Activated naive CD4-positive, alpha-beta T cell treated with anti-CD3 and anti-CD28 coated beads, Interleukin-2, amount 10 ng/mL, durations not matched to agents 7 days and 5 days (primary cell): ENCODE measurements at places on chromosomes 5 and 9.

- no peak for DNase-seq
These were observed 488.1 kb upstream of the PAPPA start for GRCh38 chr9:115665519-115665918.

DNA sequence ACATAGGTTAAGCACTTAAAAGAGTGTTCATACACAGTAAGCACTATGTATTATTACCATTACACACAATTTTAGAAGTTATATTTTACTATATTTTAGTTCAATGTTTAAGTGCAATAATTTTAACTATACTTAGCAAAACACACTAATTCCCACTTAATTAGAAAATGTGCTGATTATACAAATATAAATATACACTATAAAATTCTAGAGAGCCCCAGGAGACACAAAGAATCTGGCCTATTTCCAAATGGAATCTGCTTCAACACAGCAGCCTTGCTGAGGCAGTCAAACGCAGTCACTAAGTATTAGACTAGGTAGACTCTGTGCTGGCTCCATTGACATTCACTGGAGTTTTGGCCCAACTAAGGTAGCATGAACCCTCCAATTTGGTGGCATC lies 160.9 kb downstream of the CETN3 start:
- DNase-seq = no peak

DNA sequence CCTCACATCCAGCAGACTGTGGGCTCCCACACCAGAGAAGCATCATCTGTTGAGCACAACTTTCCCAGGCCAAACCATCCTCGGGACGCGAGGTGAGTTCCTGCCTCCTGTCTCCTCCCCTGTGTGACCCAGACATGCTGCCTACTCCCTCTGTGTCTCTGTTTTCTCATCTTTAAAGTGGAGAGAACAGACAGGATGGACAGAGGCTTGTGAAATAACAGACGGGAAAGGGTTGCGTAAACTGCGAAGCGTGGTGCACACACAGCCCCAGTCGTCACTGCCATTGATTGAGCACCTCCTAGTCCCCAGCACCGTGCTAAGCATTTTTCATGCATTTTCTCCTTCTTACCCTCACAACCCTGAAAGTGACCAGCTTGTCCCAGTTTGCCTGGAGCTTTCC lies 52.1 kb upstream of the LMX1B start:
- no peak for DNase-seq

GRCh38 chr9:89412951-89413350 lies 85.0 kb downstream of the SEMA4D start:
- no peak for DNase-seq

GRCh38 chr9:89967527-89967926 lies 362.7 kb downstream of the GADD45G start:
- DNase-seq = no peak

DNA sequence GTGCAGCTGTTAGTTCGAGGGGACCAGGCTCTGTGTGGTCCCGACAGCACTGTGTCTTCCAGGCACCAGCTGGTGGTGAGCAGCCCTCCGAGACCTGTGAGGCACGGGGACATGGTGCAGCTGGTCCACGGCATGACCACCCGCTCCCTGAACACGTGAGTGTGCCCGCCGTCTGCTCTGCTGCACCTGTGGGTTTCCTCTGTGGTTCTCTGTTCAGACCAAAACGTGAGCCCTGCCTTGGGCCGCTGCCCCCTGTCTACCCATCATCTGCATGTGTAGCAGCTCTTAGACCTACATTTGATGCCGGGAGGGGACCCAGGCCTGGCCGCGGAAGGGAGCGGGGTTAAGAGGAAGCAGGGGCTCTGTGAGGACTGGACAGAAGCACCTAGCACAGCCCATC lies 10.5 kb downstream of the POMT1 start:
- no peak for DNase-seq

GRCh38 chr9:131817073-131817472 lies 77.2 kb upstream of the RAPGEF1 start:
- no peak for DNase-seq

DNA sequence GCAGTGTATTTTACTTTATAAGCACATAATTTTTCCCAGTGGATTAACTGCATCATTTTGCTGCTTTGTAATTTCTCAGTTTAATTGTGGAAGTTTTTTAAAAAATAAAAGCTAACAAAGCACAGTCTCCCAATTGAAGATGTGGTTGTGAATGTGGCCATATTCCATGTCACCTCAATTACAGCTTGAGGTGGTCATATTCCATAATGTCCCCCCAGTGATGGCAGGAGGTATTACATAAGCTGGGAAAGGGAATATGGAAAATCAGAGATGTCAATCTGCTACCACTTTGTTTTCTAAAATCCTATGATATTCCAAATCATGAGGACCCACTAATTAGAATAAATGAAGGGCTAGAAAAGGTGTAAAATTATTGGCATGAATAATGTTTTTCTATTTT lies 1672.0 kb upstream of the CDH9 start:
- no peak for DNase-seq

GRCh38 chr9:99752417-99753109 lies 69.1 kb upstream of the NR4A3 start:
- DNase-seq = no peak

- DNase-seq = no peak
These were observed 110.0 kb downstream of the COL5A1 start for GRCh38 chr9:134751622-134752021.

DNA sequence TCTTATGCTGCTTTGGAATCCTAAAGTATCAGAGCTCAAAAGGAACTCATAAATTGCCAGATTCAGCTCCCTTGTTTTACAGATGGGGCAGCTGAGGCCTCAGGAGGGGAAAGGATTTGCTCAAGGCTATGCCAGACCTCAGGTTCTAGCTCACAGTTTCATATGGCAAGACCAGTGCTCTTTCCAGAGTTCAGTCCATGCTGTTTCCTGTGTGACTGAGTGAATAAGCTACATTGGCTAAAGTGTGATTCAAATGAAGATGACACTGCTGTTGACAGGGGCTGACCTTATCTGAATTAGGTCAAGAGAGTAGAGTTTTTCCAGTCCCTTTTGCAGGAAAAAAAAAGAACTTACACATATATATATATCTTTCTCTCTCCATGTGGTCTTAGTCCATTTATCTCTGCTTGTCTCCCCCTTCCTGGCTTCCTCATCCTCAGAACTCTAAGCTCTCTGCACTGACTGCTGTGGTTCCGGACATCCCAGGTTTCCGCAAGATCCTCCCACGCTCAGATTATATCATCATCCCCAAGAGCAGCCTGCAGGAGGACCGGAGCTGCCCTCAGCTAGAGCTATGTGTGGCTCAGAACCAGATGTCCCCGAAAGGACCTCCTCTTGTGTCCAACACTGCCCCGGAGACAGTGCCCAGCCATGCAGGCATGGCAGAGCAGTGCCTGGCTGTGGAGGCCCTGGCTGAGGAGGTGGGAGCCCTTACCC lies 9.3 kb downstream of the HMGXB3 start:
- no peak for DNase-seq

DNA sequence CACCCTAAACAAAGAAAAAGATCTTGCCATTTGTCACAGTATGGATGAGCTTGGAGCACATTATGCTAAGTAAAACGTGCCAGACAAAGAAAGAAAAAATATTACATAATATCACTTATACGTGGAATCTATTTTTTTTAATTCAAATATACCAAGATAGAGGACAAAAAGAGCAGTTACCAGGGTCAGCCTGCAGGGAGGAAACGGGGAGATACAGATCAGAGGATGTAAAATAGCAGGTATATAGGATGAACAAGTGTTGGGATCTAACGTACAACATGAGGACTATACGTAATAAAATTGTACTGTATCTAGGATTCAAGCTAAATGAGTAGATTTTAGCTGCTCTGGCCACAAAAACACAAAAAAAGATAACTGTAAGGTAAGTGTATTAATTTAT lies 247.5 kb downstream of the TMEM161B start:
- no peak for DNase-seq

GRCh38 chr5:127865273-127865672 lies 162.1 kb downstream of the CCDC192 start:
- DNase-seq = no peak

DNA sequence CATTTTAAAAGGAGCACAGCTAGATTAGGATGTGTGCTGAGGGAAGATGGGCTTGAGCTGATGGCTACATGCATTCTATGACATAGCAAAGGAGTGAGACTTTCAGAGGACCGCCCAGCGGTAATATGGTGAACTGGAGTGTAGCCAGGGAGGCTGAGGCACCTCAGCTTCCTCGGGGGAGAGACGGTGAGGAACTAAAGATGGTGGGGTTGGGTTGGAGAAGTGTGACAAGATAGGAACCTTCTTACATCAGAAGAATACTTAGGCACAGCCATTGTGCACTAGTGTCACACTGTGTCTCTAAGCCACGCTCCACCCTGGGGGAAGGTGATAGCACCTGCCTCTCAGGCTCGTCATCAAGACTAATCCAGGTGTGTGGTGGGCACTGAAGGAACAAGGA lies 118.0 kb upstream of the IRX2 start:
- no peak for DNase-seq

DNA sequence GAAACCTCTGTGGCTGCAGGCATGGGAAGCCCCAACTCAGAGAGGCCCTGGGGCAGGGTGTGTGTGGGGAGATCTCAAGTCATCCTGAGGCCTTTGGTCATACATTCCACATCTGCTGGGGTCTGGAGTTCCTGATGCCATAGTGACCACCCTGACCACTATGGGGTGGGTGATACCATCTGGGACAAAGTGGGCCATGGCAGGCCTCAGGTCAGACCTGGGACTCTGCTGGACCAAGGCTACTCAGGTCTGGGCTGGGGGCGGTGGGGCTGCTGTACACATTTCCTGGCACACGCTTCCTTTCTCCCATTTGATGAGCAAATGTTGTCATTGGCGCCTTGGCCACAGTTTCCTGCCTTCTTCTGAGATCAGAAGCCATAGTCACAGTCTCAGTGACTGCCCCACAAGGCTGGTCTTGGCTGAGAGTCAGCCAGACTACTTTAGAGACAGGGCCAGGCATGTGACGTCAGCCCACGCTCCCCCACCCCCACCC lies 15.1 kb upstream of the ACSL6 start:
- DNase-seq = peak; percentile 69

DNA sequence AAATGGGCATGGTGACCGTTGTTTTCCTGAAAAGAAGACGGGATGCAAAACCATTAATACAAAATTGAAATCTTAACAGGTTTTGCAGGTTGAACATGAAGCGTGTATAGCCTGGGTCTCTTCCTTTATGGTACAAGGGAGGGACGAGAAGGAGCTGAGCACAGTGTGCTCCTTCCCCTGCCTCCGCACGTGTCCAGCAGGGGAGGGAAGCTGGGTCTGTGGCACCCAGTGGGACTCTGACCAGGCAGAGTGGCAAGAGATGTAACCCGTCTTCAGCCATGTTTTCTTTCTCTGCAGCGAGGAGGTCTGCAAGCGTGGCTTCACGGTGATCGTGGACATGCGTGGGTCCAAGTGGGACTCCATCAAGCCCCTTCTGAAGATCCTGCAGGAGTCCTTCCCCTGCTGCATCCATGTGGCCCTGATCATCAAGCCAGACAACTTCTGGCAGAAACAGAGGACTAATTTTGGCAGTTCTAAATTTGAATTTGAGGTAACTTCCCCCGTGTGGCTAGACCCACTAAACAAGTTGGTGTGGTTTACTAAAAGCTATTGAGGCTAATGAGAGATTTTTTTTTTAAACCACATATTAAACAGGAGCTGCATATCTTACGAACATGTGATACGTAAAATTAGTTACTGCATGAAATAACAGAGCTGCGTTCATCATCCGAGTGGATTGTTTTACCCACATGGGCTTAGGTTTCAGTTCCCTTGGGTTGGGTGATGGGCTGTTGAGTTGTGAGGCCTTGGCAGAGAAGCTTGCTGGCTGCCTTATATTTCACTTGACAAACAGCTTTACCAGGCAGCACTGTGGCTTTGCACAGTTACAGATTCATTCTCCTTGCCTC lies 143.7 kb downstream of the TRIO start:
- DNase-seq = no peak

DNA sequence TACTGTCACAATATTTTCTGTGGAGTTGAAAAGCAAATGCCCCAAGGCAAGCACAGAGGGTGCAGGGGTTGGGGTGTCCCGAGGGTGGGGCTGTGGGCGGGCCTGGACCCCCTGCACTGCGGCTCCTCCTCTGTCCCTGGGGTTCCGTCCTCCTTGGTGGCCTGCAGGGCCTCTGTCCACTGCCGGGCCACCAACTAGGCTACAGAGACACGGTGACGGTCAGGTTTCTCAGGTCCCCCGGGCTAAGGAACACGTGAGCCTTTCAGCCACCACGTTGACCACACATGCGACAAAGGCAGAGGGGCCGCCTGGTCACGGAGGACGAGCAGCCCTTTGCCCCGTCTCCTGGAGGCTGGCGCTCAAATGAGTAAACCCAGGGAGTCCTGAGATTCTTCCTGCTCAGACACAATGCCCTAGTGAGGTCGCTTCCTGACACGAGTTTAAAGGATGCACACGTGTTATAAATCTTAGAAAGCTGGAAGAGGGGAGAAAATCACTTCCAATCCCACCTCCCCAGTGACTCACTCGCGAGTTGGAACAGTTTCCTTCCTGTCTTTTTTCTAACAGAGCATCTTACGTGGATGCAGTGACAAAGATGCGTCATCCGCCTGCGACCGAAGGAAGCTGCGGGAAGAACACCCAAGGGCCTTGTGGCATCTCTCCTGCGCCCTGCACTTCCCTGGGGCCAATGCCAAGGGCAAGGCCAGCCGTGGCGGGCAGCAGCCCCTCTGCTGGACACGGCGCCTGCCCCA lies 24.8 kb upstream of the OBP2B start:
- DNase-seq = no peak

GRCh38 chr5:177973066-177973635 lies 22.9 kb downstream of the PROP1 start:
- no peak for DNase-seq

GRCh38 chr9:126581893-126582292 lies 31.8 kb upstream of the LMX1B start:
- no peak for DNase-seq

DNA sequence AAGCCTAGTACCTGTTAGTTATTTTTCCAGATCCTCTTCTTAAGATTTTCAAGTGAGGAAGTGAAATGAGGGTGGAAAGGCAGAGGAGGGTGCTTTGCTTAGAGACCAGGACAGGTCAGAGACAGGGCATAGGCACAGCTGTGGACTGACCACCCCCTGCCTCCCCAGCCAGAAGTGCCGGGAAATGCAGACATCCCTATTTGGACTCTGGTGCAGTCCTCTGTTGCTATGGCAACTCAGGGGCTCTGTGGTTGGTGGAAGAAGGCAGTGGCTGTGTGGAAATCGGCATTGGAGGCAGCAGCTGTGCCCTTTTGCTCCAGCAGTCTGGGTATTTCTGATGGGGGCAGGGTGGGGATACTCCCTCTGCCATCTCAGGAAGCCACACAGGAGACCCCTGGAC lies 43.3 kb upstream of the NDFIP1 start:
- DNase-seq = no peak

DNA sequence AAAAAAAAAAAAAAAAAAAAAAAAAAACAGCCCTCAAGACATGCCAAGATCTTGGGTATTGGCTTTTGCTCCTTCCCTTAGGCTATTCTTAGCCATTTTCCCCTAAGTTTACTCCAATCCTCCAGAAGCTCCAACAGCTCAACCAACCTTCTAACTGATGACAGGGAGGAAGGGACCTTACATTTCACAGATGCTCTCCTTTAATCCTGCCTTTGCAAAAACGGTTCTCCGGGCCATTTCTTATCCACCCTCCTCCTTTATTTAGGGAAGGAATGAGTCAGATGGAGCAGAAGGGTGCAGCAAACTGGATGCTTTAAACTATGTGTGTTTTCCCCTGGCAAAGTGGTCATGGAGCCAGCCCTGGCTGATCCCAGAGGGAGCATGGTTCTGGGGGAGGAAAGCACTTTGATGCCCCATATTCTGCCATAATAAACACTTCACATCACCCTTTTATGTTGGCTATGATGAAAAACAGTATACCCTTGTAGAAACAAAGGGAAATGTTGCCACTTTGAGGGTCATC lies 369.4 kb upstream of the DMAC1 start:
- no peak for DNase-seq
